Stimulated activated CD4-positive, alpha-beta T cell treated with anti-CD3 and anti-CD28 coated beads, Interleukin-15, amount 100 ng/mL, for 1 hour (primary cell): ENCODE measurements at places on chromosomes 1 and 21.

DNA sequence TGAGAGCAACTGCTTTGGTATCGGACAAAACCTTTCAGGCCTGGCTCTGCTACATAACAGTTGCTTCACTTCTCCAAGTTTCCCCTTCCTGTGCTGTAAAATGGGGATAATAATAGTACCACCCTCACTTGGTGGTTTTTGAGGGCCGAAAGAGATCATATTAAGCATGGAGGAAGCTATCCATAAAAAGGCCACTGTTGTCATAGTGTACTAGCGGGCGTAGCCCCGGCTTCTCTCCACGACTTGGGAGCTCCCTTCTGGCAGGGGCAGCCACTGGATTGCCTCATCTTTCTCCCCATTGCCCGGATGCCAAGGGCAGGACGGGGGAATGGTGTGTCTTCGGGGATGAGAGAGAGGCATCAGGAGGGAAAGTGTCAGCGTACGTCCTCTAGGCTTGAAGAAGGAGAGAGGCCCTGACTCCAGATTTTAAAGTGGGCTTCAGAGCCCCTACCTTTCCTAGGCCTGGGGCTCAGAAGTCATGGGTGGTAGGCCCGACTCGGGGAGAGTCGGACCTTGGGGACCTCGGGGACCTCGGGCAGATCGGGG is 548 bp upstream of the MFSD2A start:
- DNase-seq, result no peak

- no peak for DNase-seq
These were observed 36.0 kb upstream of the ANGPTL3 start for GRCh38 chr1:62561306-62561705.

DNA sequence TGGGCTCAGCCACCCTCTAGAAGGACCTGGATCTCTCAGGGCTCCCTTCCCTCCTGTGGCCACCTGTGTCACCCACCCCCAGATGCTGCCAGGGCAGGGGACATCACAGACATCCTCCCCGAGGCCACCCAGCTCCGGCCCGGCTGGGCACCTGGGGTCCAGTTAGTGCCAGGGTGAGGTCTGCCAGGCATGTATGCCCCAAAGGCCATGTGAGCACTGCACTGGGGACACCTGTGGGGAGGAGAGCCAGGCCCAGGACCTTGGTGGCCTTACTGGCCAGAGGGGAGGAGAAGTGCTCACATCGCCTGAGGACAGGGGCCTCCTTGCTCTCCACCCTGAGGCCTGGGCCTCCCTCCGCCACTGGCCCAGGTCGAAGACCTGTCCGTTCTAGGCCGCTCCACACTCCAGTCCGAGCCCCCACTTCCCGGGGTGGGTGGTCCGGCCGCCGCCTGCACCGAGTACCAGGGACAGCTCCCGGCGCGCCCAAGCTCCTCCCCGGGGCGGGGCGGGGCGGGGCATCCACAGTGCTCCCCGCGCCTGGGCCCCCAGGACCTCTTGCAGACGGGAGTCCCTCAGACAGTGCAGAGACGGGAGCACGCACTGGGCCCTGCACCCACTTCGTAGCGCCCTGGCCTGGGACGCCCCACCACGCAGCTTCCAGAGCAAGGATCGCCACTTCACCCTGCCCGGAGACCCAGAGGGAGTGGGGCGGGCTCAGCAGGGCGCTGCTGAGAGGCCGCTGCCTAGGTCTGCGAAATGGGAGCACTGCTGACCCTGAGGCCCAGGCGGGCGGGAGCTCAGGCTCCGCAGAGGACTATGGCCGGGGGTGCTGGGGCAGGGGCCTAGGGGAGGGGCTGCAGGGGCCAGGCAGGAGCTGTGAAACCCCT is 34.3 kb upstream of the CCDC27 start:
- no peak for DNase-seq

- DNase-seq, result no peak
These were observed 151.7 kb downstream of the DAB1 start for GRCh38 chr1:57272150-57272549.

GRCh38 chr21:24011087-24011486 is 1596.2 kb downstream of the MRPL39 start:
- no peak for DNase-seq

- no peak for DNase-seq
These were observed 16.5 kb downstream of the PRRX1 start for GRCh38 chr1:170680428-170680827.

DNA sequence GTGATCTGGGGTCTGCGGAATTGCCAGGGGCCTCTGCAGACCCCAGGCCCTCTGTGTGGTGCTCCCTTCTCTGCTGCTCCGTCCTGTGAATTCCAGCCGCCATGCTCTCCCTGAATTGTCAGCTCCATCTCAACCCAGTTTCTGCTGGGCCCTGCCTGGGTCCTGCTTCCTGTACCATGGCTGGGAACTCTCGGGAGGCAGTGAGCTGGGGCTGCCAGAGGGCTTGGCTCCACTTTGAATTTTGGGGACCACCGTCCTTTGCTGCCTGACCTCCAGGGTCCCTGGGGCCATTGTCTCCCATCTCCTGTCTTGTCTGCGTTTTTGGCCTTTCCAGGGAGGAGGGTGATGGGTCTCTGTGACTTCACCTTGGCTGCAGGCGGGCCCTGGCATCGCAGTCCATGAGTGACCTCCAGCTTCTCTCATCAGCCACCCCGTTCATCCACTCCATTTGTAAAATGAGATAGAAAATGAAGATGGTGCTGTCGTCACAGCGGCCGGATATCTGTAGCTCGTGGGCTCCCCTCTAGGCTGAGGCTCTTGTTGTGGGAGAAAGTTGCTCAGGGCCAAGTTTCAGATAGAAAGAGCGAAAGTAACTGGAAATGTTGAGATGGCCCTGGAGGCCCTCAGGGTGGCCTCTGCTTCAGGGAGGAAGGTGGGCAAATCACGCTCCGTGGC is 38.3 kb downstream of the SKI start:
- DNase-seq, result no peak

DNA sequence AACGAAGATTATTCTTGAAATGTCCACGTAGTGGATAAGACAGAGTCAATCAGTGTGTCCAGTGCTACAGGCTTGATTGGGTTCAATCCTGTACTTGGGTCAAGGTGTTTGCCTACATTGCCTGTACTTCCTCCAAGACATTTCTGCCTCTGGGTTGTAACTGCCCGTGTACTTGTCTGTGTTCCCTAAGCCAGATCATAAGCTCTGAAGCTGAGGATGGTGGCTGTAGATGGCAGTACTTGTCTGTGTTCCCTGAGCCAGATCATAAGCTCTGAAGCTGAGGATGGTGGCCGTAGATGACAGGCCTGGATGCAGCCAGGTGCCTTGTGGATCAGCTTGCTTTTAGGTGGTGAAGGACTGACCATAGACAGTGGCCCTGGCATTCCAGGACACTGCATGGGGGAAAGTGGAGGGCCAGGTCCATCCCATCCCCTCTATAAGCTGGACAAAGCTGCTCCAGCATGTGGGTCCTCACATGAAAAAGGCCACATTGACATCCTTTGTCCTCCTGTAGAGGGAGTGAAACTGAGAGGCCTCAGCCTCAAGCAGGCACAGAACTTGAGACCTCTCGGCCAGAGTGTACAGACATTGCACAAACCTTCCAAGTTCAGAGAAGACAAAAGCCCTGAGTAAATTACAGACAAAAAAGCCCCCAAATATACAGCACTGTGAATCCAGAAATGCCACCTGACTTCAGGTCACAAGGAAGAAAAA is 2.0 kb upstream of the SRM start:
- DNase-seq, result no peak

- no peak for DNase-seq
These were observed 137.3 kb downstream of the ZSCAN20 start for GRCh38 chr1:33609739-33610138.

DNA sequence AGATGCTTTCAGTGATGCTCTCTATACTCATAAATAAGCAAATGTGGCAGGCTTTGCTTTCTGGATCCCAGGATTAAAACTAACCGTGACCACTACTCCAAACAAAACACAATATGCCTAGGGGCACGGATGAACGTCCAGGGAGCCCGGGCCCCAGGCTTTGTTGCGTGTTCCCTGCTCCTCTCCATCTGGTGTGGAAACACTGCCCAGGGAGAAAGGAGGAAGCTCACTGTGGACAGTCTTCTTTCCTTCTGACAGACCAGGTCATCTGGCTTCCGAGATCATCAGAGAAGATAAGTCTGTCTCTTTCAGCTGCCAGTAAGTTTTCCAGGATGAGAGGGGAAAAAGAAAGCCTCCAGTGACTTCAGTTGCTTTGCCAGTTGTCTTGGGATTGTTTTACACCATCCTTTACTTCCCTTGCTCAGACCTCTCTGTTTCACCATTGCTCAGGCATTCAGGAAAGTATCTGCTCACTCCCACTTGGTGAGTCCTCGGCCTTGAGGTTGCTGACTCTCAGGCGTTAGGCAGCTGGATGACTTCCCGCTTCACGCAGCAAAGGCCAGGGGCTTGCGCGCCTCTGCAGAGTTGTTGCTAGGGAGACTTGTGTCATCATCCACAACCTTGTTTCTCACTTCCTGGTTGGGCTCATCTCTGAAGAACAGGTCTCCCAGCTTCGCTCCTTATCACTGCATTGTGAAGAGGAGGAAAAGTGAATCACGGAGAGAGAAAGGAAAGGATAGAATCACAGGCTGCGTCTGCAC is 20.6 kb upstream of the PGD start:
- DNase-seq, result no peak

- no peak for DNase-seq
These were observed 185.6 kb downstream of the PAPPA2 start for GRCh38 chr1:176648556-176648955.

GRCh38 chr1:205351984-205352713 is 4.6 kb downstream of the KLHDC8A start:
- no peak for DNase-seq

GRCh38 chr1:153659175-153659534 is 652 bp downstream of the SNAPIN start:
- DNase-seq, result no peak

GRCh38 chr1:21641967-21642739 is 27.0 kb downstream of the RAP1GAP start:
- DNase-seq, result no peak

GRCh38 chr1:86151427-86151826 is 5.1 kb downstream of the COL24A1 start:
- DNase-seq, result no peak

DNA sequence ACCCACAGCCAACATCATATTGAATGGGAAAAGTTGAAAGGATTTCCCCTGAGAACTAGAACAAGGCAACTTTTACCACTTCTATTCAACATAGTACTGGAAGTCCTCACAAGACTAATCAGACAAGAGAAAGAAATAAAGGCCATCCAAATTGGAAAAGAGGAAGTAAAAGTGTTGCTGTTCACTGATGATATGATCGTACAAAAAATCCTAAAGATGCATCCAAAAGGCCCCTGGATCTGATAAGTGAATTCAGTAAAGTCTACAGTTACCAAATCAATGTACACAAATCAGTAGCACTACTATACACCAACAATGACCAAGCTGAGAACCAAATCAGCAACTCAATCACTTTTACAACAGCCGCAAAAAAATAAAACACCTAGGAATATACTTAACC is 28.3 kb downstream of the RAB3GAP2 start:
- no peak for DNase-seq

- DNase-seq, result no peak
These were observed 67.5 kb upstream of the SH3GLB1 start for GRCh38 chr1:86636898-86637297.

DNA sequence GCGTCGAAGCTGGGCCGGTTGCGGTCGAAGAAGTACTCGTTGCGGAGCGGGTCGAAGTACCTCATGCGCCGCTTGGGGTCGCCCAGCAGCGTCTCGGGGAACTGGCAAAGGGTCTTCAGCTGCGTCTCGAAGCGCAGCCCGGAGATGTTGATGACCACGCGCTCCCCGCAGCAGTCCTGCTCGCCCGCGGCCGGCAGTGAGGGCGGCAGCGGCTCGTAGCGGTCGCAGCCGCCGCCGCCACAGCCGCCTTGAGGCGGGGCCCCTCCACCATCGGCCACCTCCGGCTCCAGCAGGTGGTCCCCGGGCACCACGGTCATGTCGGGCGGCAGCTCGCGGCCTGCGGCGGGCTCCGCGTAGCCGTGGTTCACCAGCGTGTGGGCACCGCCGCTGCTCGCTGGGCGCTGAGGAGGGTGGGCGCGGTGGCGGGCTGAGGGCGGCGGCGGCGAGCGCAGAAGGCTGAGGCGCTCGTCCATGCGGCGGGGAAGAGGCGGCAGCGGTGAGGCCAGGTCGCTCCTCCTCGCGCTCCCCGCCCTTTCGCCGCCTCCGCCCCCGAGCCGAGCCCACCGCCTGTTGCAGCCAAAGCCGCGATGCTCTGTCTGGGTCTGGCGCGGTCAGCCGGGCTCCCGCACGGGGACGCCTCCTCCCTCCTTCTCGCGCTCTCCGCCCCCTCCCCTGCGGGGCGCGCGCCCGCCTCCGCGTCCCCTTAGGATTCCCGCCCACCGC is at the start of gene KCNA3:
Gene KCNA3 (minus strand): TSS at position 604 of the 723 bp plus-strand sequence. CDS start 131 bp downstream, at position 473.
- peak; percentile 59 for DNase-seq

DNA sequence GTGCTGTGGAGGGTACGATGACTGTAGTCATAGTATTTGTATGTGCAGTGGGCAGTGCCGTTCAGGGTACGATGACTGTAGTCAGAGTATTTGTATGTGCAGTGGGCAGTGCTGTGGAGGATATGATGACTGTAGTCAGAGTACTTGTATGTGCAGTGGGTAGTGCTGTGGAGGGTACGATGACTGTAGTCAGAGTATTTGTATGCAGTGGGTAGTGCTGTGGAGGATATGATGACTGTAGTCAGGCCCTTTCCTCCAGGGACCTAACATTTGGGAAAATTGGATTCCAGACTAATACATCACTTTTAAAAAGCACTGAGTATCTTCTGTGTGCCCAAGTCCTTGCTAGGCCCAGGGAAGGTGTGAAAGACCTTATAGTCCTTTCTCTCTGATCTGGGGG is 2.9 kb downstream of the ZNF672 start:
- no peak for DNase-seq

DNA sequence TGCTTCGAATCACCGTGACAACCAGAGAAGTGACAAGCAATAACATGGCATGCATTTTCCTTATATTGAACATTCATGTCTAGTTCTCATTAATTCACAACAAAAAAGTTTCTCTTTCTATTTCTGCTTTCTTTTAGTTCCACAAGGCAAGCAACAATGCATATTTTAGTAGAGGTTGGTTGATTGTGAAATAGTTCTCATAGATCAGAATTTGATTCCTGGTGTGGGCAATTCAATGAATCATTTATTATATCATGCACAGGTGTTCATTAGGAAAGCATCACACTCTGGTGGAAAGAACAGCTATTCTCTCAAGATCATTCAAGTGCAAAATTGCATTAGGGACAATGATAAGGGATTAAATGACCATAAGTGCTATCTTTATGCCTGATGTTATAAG is 980.9 kb downstream of the BRINP3 start:
- DNase-seq, result no peak

- DNase-seq, result no peak
These were observed 8.9 kb downstream of the LMO4 start for GRCh38 chr1:87337606-87338005.

- no peak for DNase-seq
These were observed 55.6 kb upstream of the ACTL8 start for GRCh38 chr1:17699581-17699980.

- DNase-seq, result no peak
These were observed 74.4 kb downstream of the SUSD4 start for GRCh38 chr1:223289621-223290020.

GRCh38 chr1:47898133-47898845 is 98.9 kb downstream of the TRABD2B start:
- no peak for DNase-seq

DNA sequence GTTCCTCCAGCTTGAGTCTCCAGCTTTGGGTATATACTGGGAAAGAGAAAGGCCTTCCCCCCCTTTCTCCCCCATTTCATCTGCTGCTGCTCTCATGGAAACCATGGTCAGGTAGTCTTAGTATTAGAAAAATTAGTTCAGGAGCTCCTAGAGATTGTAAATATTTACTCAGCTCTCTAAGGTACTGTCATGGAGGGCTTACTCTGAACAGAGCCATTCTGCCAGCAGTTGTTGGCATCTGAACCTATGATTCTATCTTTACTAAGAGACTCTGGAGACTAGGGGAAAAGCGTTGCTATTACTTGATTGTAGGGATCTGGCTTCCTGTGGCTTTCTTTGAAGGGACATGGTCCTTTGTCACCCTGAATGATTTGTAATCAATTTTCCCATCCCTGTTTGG is 6.1 kb downstream of the INTS3 start:
- no peak for DNase-seq
